ENCODE measurements at places on chromosomes 7 and 10.

GRCh38 chr7:8206956-8207355 lies 55.0 kb downstream of the ICA1 start:
- DNase-seq, result no peak

GRCh38 chr10:78472551-78472890 lies 438.9 kb downstream of the RPS24 start:
- DNase-seq, result no peak

DNA sequence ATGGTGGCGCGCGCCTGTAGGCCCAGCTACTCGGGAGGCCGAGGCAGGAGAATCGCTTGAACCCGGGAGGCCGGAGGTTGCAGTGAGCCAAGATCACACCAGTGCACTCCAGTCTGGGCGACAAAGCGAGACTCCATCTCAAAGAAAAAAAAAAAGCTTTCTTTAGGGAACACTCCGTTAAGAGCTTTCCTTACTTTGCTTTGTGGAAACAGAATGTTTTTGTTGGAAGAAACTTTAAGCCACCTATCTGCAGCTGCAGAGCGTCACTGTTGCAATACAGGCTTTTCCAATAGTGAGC lies 641 bp upstream of the TPK1 start:
- DNase-seq, result no peak

GRCh38 chr10:43075612-43076003 lies 1.3 kb upstream of the RET start:
- no peak for DNase-seq

DNA sequence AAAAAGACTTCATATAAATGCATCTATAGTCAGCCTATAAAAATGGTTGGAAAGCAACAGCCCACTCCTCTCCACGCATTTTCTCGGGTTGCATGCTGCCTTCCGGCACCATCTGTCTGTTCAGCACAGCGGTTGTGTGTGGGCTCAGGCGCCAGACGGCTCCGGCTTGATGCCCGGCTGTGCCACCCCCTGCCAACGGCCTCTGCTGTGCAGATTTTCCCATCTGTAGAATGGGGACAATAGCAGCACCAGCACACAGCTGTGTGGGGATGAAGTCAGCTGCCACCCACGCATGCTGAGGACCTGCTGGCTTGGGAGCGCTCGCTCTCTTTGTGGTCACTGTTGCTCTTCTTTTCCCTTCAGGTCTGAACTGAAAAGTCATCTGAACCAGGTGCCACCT lies 19.5 kb downstream of the PRKAG2 start:
- no peak for DNase-seq

DNA sequence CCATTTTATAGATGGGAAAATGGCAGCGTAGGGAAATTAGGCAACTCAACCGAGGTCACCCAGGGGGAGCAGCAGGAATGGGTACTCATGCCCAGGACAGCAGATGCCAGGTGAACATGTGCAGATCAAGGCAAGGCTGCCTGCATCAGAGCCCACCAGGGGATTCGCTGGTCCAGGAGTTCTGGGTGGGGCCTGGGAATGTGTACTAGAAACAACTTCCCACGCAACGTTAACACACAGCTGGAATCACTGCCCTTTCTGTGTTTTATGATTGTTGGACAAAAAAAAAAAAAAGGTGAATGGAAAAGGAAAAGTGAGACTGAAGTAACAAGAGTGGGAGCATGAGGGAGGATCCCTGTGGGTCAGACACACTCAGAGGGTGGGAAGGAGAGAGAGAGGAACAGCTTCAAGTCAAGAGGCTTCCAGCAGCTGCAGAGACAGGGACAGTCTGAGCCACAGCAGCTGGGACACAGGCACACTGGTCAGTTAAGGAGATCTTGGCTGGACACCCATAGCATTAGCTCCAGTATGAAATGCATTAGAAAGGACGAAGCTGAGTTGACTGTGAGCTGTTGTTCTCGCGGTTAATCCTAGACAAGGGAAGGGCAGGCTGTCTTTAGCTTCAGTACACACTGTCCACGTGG lies 187.9 kb upstream of the INHBA start:
- DNase-seq, result no peak

DNA sequence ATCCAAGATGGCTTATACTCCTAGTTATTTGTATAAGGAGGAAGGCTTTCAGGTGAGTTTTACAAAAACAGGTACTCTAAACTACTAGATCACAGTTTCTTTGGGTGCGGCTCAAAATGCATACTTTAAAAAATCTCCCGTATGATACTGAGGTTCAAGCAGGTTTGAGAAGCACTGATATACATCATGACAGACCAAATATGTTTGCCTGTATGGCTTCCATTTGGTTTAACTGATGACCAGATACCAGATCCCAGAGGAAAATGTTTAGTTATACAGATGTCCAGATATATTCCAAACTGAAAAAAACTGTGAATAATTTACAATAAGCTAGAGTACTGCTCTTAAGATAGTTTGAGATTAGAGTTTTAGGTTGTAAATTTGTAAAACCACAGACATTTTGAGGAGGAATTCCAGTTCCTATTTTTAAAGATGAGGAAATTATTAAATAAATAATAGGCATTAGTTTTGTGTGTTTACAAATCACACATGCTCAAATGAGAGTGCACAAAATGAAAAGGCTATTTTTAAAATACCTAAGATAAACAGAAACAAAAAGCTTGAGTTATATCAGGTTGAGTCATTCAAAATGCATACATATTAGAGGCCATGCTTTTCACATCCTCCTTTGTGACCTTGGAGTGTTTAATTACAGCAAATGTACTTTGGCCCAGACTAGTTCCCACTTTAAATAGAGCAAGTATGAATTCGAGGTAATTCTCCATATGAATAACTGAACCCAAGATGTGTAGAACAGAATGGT lies 60.5 kb downstream of the SEMA3C start:
- DNase-seq, result no peak

Measured in activated naive CD4-positive, alpha-beta T cell (primary cell).